ENCODE measurements at places on chromosomes 5 and 9.

DNA sequence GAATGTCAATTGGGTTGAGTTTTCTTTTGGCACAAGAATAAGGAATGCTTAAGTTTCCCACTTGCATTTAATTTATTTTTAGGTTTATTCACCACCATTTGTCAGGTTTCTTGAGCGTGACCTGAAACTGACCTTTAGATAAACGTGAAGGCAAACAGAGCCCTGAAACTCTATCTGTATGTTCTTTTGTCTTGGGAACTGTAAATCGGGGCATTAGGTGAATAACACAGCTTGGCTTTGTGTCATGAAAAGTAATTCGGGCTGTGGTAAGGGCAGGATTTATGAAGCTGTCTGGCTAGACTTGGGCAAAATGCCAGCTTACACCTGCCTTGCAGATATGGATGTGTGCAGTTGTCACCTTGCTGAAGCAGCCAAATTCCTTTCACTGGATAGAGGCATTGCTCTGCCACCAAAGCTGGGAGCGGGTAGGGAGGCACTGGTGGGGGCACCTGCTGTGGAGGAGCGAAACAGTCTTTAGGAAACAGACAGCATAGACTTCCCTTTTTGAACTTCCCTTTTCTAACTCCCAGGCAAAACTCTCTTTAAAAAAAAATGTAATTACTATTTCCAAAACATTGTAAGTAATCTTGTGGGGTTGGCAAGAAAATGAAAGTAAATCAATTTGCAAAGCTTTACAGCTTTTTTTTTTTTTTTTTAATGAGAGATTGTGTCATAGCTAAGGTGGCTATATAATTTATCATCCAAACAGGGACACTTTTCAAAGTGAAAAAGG lies 545.2 kb downstream of the CSNK1G3 start:
- DNase-seq = peak; percentile 21

DNA sequence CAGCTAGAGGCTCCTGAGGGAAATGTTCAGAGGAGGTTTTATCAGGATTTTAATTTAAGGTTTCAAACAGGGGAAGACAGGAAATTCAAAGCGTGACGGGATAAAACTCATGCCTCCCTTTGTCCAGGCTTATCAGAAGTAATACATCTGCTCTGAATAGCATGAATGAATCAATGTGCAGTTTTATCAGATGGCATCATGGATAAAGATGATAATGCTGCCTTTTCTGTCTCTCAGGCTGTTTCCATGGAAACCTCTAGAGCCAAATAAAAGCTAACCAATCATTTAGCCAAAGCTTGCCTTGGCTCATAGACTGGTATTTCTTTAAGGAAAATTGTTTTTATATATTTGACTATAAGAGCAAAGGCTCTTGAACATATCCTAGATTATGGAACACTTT lies 16.4 kb downstream of the MFAP3 start:
- no peak for DNase-seq

- DNase-seq = no peak
Observed at GRCh38 chr9:109806506-109807115, 26.6 kb downstream of the PALM2AKAP2 start.

- DNase-seq = no peak
Observed at GRCh38 chr5:3449481-3449880, 146.2 kb upstream of the IRX1 start.

DNA sequence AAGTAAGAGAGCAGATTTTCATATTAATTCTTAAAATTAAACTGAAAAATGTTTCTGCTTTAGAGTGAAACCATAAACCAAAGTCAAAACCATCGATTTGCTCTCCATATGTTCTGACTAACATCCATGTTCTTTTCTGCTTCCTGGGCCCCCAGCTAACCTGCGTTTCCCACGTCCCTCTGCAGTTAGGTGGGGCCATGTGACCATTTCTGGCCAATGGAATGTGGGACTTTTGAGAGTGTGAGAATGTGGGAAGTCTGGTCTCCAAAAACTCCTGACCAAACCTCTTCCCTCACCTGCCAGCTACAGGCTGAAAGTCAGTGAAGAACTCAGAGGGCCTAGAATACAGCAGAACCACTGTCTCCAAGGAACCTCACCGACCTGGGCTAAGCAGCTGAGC lies 44.9 kb downstream of the ANKH start:
- no peak for DNase-seq

GRCh38 chr5:96388176-96388575 lies 44.9 kb downstream of the PCSK1 start:
- no peak for DNase-seq

GRCh38 chr9:80074439-80074838 lies 502.7 kb downstream of the TLE4 start:
- DNase-seq = no peak

DNA sequence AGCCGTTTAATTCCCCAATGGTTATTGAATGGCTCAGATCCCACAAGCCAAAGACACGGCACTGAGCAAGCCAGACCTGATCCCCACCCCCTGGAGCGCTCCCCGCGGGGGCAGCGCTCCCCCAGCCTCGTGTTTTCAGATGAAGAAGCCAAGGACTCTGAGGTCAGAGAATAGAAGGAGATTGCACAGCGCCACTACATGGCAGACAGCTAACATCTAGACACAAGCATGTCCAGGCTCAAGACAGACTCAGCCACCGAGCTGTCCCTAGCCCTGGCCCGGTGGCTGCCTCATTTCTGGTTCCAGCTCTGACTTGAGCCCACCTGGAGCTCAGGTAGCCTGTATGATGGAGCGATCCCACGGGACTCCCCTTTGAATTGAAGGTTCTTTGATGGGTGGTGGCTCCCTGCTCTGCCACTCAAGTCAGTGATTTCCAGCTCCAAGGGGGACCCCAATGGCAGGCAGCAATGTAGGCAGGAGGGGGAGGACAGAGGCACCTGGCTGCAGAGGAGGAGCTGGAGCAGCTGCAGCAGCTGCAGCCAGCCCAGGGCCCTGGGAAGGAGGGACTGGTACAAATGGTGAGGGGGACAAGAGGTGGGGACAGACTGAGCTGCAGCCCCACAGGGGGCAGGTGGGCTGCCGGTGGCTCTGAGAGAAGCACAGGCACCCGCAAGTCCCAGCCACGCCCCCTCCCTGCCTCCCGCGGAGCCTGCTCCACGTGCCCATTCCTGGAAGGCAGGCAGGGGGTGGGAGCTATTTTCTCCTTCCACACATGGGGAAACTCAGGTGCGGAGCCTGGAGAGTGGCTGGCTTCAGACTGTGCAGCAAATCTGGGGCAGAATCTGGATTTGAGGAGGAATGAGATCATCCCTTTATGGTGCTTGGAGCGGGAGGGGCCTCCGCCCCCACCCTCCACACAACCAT lies 40.2 kb downstream of the NTNG2 start:
- DNase-seq = no peak

GRCh38 chr5:111901296-111901695 lies 144.3 kb upstream of the NREP start:
- no peak for DNase-seq

DNA sequence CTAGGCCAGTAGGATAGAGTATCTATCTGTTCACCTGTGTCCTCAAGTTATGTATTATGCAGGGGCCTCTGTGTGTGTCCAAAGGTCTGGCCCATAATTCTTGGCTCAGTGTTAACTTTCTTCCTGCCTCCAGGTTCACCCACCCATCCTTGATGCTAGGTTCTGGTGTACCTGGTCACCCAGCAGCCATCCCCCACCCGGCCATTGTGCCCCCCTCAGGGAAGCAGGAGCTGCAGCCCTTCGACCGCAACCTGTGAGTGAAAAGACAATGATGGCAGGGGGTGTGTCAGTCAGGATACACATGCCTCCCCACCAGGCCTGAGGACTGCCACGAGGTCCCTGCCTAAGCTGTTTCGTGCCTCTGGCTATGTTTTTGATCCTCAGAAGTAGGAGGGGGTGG lies 27.6 kb downstream of the TCF7 start:
- no peak for DNase-seq

GRCh38 chr5:142184988-142185387 lies 76.4 kb downstream of the NDFIP1 start:
- no peak for DNase-seq

GRCh38 chr9:101269591-101270283 lies 115.1 kb downstream of the BAAT start:
- no peak for DNase-seq

DNA sequence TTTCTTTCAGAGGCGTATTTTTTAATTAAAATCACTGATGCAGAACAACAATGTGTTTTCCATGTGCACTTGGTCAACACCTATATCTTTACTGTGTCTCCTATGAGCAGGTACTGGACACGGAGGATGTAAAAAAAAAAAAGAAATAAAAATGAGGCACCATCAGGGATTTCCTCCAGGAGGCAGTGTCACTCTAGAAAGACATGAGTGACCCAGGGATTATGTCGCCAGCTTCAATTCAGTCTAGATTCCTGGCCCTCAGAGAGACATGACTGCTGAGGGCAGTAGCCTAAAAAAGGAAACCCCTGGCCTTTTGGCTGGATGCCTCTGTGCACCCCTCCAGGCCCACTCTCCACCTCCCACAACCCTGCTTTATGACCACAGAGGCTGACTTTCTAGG lies 18.3 kb upstream of the IL33 start:
- DNase-seq = no peak

DNA sequence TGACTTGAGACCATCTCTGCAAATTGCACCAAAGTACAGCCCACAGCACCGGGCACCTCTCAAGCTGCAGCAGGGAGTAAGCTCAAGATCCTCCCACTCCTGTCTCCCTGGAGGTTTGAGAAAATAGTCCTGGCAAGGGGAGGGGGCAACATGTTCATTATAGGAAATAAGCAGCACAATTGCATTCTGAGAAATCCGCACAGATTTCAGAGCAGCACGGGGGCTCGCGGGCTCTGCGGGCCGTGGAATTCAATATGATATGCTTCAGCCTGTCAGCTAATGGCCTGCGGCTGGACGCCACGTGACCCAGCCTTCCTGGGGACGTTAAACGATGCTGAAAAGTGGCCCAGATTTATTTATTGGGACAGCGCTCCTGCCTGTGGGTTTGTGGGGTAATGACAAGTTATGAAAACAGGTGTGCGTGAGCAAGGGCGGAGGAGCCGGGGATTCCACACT lies 156.4 kb downstream of the DAB2IP start:
- DNase-seq = no peak

DNA sequence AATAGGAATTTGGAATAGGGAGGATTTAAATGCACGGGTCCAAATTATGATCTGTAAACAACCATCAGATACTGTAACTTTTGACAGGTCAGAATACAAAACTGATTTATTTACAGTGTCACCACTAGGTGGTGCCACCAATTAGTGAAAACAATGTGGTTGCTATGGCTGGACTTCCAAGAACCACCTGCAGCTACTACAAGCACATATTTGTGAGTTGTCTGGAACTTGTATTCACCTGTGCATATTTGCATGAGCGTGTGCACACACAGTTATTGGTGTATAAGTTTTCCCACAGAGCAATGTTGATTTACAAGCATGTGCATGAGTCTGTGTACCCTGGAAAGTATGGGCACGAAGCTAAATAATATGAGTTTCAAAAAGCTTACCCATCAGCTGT lies 3.0 kb upstream of the HRCT1 start:
- no peak for DNase-seq

DNA sequence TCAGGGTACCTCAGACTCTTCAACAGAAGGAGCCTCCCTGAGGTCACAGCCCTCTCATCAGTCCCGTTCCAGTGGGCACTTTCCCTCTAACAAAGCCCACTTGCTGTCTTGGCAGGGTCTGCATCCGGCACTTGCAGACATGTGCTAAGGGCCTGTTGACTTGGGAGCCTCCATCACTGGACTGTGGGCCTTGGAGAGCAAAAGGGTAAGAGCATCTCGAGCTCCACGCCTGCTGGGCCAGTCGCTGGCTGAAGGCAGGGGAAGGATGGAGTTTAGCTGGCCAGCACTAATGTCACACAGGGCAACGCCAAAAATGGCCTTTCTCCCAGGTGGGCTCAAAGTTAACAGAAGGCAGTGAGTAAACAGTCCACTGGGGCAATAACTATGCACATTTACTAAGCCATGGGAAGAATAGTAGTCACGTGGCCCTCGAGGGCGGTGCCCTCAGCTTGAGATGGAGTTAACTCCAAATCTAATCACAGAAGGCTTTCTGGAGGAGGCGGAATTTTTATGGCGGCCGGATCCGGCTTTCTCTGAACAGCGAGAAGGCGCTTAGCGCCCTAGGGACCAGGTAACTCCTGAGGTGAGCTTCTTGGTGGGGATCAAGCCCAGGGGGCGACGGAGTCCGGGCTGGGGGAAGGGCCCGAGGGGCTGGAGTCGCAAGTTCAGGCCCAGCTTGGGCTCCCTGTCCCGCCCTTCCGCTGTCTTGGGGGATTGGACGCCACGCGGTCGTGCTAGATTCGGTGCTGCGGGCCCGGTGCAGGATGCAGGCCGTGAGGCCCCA lies 2.0 kb upstream of the NSD1 start:
- DNase-seq = no peak

DNA sequence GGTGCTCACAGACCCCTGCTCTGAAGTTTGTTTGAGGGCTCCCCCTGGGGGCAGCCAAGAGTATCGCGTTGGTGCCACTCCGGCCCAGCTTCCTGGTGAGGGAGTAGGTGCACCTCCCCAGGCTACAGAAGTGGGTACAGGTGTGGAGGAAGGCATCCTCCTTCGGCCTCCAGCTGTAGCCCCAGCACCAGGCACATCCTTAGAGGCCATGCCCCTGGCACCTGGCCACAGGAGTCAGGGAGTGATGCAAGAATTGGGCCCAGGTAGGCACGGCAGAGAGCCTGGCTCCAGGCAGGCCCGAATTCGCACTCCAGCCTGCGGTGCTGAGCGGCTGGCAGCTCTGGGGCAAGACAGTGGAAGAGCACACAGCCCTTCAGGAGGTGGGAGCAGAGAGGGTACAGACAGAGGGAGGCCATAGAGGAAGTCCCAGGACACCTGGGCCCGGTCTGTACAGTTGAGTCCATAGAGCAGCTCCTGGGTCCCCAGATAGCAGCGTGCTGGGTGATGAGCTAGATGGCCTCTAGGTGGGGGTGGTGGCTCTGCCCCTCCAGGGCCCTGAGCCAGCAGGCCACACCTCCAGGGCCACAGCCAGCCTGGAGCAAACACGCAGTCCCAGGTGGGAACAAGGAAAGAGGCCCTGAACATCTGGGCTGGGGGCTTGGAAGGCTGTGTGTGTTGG lies 2.4 kb downstream of the SAPCD2 start:
- no peak for DNase-seq

DNA sequence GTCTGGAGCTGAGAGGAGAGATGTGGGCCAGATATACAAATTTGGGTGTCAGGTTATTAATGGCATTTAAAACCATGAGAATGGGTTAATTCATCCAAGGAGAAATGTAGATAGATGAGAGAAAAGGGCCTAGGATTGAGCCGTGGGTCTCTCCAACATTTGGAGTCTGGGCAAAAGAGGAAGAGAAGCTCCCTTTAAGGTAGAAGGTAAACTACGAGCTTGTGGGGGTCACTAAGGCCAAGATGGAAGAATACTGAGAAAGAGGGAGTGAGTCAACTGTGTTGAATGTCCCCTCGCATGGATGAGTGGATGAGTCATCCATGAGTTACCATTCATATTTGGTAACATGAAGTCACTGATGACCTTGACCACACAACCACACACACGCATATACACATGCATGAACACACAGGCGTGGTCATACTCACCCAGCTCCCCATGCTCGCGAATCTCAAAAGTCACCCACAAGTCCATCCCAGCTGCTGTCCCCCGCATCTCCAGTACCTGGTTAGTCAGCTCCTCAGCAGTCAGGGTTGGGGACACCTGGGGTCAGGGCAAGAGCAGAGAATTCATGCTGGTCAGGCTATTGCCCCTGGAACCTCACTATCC lies 6.8 kb upstream of the FCHSD1 start:
- peak; percentile 78 for DNase-seq
